ENCODE measurements at places on chromosomes 3 and 15.

DNA sequence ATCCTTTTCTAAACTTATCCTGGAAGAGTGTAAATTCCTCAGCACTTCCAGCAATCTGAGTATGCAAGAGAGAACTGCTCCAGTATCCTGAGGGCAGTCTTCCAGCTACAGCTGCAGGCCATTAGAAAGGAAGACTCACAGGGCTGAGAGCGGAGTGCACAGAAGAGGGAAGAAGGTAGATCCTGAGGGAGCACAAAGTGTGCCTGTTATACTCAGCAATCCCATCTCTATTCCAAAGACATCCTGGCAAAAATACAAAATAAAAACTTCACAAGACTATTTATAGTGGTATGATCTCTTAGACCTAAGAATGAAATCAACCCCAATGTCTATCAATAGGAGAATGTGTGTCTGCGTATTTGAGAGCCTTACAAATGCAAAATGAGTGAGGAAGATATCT, 292.0 kb downstream of the ZIC1 start:
- no peak for DNase-seq

DNA sequence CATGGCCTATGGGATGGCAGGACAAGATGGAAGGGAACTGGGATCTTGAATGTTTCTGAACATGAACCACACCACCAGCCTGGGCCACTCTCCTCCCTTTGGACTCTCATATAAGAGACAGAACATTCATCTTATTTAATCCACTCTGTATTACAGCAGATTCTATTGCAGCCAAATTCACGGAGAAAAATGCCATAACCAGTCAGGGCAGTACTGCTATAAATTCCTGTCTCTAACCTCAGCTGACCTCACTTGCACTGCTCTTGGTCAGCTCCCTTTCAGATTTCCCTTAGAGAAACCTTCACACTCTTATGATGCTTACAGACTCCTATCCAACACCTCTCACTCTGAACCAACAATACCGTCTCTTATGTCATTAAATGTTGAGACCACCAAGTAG, 101.4 kb downstream of the RYK start:
- DNase-seq = no peak

- DNase-seq = no peak
Observed at GRCh38 chr15:56369234-56369633, 4.0 kb downstream of the TEX9 start.

- no peak for DNase-seq
Observed at GRCh38 chr3:12985148-12985547, 88.1 kb downstream of the IQSEC1 start.

DNA sequence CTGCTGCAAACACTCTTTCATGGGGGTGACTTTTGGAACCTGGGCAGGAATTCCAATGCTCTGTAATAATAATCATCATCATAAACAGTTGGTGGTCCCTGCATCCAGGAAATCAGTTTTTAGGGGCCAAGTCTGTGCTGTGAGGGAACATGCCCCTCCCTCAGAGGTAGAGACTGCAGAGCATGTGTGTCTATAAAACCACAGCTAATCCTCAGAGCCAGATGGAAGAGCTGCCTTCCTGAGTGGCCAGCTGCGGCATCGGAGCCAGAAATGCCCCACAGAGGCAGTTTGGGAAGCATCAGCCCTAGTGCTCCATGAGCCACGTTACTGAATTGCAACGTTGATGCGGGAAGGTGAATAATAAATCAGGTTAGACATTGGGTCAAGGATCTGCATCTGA, 12.9 kb upstream of the TPM1 start:
- DNase-seq = no peak

DNA sequence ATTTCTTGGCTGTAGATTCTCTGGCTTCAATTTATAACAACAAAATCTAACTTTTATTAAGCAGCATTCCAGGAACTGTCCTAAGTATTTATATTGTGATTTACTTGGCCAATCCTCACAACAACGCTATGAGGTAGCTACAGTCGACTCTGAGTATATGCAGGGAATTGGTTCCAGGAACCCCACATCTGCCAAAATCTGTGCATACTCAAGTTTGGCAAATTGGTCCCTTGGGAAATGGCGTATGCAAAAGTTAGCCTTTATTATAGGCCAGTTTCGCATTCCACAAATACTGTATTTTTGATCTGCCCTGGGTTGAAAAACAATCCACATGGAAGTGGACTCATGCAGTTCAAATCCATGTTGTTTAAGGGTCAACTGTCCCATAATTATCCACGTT, 53.9 kb downstream of the RAP2B start:
- peak; percentile 20 for DNase-seq

GRCh38 chr3:187795207-187795960, 50.1 kb upstream of the BCL6 start:
- DNase-seq = no peak

GRCh38 chr3:58434990-58435389, 1.4 kb upstream of the PDHB start:
- DNase-seq = no peak

DNA sequence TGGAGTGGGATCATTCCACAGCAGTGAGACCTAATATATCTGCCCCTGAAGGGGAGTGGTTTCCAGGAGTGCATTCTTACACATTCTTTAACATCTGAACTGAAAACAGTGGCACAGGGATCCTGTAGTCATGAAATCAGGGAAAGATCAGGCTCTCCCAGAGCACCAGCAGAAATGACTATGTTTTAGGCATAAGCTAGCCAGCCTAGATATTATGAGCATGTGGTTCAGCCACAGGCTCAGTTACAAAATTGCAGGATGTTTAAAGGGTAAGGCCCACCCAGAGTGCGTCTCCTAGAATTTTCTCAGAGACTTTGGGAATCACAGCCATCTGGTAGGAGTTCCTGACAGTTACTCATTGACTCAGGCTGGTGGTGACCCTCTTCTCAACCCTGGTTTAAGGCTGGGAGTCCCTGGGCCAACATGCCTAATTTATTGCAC, 20.9 kb downstream of the FSTL1 start:
- DNase-seq = no peak

GRCh38 chr3:188240189-188240981, 86.4 kb downstream of the LPP start:
- no peak for DNase-seq

DNA sequence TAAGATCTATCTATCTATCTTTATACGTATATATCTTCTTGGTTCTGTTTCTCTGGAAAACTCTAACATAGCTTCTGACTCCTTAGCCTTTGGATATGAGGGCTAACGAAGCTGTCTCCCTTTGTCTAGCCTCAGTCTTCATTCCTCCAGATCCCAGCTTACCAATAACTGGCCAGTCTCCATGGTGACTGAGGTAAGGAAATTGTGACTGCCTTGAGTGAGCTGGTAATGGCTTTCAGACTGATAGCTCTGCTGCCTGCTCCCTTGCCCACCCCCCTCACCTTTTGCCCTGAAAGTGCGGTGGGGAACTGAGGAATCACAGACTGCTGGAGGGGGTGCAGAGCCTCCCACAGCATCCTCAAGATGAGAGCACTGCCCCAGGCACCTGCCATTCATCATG, 65.8 kb upstream of the ABHD17C start:
- no peak for DNase-seq

DNA sequence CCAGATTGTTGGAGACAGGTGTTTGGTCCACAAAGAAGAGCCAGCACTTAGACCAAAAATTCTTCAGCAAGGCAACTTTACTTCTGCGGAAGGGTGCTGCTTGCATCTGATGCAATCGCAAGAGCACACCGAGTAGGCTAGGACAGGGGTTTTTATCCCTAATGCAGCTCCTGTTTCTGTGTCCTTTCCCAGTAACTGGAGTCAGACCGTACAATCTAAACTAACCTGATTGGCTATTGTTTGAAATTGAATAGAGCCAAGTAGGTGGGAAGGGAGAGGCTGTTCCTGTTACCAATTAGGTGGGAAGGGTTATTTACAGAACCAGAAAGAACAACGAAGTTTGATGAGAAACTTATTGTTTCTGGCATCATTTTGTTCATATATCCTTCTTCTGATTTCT, 77.6 kb downstream of the CHCHD4 start:
- no peak for DNase-seq

GRCh38 chr15:68646156-68646555, 67.4 kb downstream of the CORO2B start:
- no peak for DNase-seq

DNA sequence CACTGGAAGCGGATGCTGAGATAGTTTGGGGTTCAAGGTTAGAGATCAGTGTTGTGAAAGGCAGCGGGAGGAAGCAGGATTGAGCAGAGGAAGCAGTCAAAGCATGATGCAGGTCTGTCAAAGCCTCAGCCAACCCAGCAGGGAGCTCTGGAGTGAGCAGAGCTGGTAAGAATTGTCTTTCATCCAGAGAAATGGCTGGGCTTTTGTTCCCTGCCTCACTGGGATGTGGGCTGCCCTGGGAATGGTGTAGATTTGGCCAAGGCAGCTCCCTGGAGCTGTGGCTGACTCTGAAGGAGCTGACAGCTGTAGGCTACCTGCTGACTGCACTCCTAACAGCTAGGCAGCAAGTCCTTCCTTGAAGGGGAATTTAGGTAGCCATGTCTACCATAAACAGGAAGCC, 61.9 kb upstream of the STXBP5L start:
- DNase-seq = no peak
